ENCODE measurements at places on chromosomes 2 and 18.

- no peak for DNase-seq
These were observed 111.1 kb downstream of the COL4A4 start for GRCh38 chr2:227052879-227053278.

GRCh38 chr2:134842930-134843490 lies 4.6 kb downstream of the ACMSD start:
- no peak for DNase-seq

DNA sequence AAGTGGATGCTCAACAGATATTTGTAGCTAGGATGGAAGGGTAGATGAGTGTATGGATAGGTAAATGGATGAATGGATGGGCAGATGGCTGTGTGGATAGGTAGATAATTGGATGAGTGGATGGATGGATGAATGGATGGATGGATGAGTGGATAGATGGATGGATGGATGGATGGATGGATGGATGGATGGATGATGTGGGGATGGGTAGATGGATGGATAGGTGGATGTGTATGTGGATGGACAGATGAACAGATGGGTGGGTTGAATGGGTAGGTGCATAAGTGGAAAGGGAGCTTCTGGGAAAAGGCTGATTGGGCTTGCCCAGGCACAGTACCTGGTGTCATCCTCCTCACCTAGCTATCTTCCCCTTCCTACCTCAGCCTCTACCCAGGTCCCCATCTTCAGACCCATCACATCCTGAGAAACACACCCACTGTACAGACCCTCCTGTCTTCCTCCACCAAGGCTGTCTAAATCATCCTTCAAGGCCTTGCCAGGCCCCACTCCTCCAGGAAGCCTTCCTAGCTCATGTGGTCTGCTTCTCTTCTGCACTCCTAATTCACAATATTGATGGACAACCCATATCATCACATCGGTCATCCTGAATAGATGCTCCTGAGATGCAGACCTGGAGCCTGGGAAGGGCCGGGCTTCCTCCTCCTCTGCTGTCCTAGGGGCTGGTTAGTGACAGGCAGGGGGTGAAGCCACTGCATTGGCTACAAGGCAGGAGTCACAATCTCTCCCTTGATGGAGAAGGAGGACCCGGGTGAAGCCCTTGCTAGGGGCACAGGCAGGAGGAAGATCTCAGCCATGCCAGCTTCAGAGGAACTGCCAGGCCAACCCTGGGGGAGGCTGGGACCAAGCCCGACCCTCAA lies 49.4 kb downstream of the SMAD7 start:
- no peak for DNase-seq

DNA sequence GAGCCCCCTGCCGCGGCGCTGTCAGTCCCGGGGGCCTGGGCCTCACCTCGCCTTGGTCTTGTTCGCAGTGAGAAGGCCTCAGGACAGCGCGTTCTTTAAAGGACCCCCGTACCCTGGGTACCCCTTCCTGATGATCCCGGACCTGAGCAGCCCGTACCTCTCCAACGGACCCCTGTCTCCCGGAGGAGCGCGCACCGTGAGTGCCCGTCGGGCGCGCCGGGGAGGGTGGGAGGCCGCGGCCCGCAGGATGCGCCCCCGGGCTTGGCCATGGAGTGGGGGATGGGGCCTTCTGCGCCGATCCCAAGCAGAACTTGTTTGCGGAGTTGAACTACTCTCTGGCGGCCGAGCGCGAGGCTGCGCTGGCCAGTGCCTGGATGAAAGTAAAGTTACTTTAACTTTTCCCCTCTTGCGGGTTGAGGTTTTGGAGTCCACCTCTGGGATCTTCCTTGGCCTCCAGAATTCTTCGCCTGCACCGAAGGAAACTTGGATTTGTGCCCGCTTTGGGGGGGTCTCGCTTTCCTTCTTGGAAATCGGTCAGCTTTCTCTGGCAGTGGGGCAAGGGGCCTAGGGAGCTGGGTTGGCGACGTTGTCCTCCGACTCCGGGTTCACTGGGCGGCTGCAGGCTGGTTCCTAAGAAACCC lies 1.2 kb downstream of the TCF7L1 start:
- no peak for DNase-seq

DNA sequence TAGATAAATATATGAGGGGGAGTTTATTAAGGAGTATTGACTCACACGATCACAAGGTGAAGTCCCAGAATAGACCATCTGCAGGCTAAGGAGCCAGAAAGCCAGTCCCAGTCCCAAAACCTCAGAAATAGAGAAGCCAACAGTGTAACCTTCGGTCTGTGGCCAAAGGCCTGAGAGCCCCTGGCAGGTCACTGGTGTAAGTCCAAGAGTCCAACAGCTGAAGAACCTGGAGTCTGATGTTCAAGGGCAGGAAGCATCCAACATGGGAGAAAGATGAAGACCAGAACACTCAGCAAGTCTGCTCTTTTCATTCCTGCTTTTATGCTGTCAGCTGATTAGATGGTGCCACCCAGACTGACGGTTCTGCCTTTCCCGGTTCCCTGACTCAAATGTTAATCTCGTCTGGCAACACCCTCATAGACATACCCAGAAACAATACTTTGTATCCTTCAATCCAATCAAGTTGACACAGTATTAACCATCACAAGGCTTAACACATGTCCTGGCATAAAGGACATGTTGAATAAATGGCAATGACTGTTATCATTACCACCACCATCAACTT lies 56.7 kb downstream of the MAPK4 start:
- DNase-seq = no peak

- DNase-seq = no peak
These were observed 52.8 kb downstream of the SLC35F5 start for GRCh38 chr2:113703386-113704299.
